Activated CD8-positive, alpha-beta memory T cell treated with anti-CD3 and anti-CD28 coated beads, Interleukin-2, amount 10 ng/mL, durations not matched to agents 7 days and 5 days (primary cell): ENCODE measurements at places on chromosomes 16 and 17. TPM values are rescaled to one million over a fixed set of nuclear protein-coding genes. Genes with fewer than 3 reads are reported as not detected.

TBC1D3E gene
- not detected for total RNA-seq

USB1 gene
- total RNA-seq, result 68.0 TPM

PNMT gene
- total RNA-seq, result not detected

DNA sequence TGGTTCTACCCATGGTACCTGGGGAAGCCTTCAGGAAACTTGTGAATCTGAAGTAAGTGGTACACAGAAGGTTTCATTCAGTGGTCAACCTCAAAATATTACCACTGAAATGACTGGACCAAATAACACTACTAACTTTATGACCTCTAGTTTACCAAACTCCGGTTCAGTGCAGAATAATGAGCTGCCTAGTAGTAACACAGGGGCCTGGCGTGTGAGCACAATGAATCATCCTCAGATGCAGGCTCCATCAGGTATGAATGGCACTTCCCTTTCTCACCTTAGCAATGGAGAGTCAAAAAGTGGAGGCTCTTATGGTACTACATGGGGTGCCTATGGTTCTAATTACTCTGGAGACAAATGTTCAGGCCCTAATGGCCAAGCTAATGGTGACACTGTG lies 55.9 kb upstream of the SLC5A11 start:
- H3K4me3 ChIP-seq, result no peak overlapping the region
- peaks cover 26% of the 10 kb centered on the region for H3K36me3 ChIP-seq
- no peak overlapping the region for H3K27ac ChIP-seq
- H3K27me3 ChIP-seq, result no peaks in the 10 kb centered on the region
- no peak for DNase-seq

DNA sequence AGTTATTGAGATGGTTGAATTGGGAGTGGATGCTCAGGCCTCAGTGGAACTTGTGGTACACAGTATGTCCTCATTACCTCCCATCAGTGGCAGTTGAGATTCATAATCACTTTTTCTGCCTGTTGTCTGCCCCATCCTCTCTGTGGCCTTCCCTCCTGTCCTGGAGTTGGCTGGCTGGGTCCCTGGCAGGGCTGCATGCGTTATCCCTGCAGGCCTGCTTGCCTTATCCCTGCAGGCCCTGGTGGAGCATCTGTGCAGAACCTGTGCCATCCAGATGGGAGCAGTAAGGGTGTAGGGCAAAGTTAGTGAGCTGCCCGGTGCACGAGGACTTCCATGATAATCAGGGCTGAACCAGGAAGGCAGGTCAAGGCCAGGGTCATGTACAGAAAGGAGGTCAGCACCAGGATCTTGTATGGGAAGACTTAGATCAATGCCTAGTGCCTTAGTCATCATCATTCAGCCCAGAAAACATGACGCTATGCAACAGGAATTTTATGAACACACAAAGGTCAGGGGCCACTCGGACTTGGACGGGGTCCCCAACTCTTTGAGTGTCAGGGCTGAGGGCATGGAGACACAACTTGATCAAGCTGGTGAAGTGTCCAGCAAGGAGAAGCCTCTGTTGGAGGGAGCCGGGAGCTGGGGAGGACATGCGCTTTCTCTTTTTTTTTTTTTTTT lies 47.2 kb downstream of the ABCC1 start:
- no peaks in the 10 kb centered on the region for H3K27me3 ChIP-seq
- no peak overlapping the region for H3K4me3 ChIP-seq
- H3K27ac ChIP-seq, result no peak overlapping the region
- peaks cover 17% of the 10 kb centered on the region for H3K36me3 ChIP-seq
- no peak for DNase-seq
- H3K4me1 ChIP-seq, result peaks cover 27% of the 10 kb centered on the region

DNA sequence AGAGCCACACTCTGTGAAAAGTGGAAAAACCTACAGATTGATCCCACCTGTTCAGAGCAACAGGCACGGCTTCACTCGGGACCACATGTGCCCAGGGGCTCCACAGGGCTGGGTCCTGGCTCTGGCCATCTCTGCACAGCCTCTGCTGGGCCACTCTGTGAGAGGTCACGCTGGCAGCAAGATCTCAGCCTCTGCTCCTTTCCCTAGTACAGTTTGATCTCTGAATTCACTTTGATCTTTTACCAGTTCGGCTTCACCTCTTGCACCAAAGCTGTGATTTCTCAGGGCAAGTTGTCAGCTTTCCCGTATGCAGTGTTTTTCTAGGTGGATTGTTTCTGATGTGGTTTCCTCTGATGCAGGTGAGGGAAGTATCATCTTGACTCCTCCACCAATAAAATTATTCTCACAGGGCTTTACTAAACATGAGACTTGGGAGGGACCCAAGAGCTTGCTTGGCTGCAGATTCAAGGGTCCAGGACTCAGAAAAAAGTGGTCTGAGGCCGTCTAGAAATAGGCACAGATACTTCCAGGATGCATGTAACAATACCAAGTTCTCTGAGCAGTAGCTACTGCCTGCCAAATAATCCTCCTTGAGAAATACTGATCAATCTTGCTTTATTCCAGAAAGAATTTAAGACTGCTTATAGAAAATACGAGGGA lies 24.0 kb upstream of the ALDH3A1 start:
- peaks cover 1% of the 10 kb centered on the region for H3K36me3 ChIP-seq
- peaks cover 16% of the 10 kb centered on the region for H3K4me1 ChIP-seq
- DNase-seq, result no peak
- H3K4me3 ChIP-seq, result no peak overlapping the region
- no peak overlapping the region for H3K27ac ChIP-seq

DNA sequence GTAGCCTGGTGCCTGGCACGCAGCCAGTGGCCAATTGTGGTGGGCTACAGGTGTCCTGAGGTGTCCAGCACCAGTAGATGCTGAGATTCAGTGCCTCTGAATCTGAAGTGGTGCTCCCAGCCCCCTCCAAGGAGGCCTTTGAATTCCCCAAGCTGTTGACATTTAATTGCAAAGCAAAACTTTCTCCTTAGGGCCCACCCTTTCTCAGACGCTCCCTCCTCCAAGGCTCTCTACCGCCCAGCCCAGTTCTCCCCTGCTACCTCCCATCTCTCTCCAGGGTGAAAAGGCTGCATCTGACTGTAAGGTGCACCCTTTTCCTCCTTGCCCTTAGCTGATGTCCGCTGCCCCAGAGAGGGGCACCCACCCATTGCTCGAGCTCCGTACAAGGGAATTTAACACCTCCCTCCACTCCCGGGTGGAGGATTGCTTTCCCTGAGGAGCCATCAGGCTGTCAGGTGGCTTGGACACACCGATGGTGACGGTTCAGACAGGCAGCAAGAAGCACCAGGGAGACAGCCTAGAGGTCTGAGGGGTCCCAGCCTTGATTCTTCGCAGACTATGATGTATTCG lies 1.7 kb downstream of the BEAN1 start:
- peaks cover 80% of the 10 kb centered on the region for H3K27me3 ChIP-seq
- peaks cover 1% of the 10 kb centered on the region for H3K4me1 ChIP-seq
- H3K4me3 ChIP-seq, result no peak overlapping the region
- H3K36me3 ChIP-seq, result no peaks in the 10 kb centered on the region
- H3K27ac ChIP-seq, result no peak overlapping the region

- H3K4me3 ChIP-seq, result no peak overlapping the region
- no peaks in the 10 kb centered on the region for H3K27me3 ChIP-seq
- no peaks in the 10 kb centered on the region for H3K4me1 ChIP-seq
- no peak overlapping the region for H3K27ac ChIP-seq
Measured at GRCh38 chr17:151886-152859, 14.8 kb downstream of the SCGB1C2 start.

GRCh38 chr17:36972186-36972700 lies 23.5 kb downstream of the AATF start:
- H3K4me1 ChIP-seq, result peaks cover 14% of the 10 kb centered on the region
- H3K27me3 ChIP-seq, result no peaks in the 10 kb centered on the region
- no peak overlapping the region for H3K4me3 ChIP-seq
- peaks cover 34% of the 10 kb centered on the region for H3K36me3 ChIP-seq

- no peak overlapping the region for H3K4me3 ChIP-seq
- H3K27me3 ChIP-seq, result no peaks in the 10 kb centered on the region
- peaks cover 55% of the 10 kb centered on the region for H3K4me1 ChIP-seq
- DNase-seq, result no peak
Measured at GRCh38 chr16:58518083-58518979, 3.0 kb downstream of the SETD6 start.
